ENCODE measurements at places on chromosomes 1 and 21. TPM values are rescaled to one million over a fixed set of nuclear protein-coding genes. Genes with fewer than 3 reads are reported as not detected.
A peak's percentile ranks its signal among the peaks of the same experiment; 100 is the strongest.

- DNase-seq = no peak
Observed at GRCh38 chr21:43961382-43961909, 50.7 kb upstream of the TRAPPC10 start.

DNA sequence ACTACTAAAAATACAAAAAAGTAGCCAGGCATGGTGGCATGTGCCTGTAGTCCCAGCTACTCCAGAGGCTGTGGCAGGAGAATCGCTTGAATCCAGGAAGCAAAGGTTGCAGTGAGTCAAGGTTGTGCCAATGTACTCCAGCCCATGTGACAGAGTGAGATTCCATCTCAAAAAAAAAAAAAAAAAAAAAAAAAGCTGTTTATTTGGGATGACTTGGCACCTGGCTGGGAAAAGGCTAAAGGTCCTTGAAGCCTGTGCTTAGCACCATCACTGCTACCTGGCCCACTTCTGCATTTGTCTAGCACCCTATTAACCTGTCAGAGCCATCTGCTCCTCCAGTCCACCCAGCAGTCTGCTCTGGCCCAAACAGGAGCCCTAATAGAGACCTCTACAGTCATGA, 25.0 kb downstream of the PRDX6 start:
- DNase-seq = no peak

ATP6V1G3 gene
- total RNA-seq = 12.7 TPM

DNA sequence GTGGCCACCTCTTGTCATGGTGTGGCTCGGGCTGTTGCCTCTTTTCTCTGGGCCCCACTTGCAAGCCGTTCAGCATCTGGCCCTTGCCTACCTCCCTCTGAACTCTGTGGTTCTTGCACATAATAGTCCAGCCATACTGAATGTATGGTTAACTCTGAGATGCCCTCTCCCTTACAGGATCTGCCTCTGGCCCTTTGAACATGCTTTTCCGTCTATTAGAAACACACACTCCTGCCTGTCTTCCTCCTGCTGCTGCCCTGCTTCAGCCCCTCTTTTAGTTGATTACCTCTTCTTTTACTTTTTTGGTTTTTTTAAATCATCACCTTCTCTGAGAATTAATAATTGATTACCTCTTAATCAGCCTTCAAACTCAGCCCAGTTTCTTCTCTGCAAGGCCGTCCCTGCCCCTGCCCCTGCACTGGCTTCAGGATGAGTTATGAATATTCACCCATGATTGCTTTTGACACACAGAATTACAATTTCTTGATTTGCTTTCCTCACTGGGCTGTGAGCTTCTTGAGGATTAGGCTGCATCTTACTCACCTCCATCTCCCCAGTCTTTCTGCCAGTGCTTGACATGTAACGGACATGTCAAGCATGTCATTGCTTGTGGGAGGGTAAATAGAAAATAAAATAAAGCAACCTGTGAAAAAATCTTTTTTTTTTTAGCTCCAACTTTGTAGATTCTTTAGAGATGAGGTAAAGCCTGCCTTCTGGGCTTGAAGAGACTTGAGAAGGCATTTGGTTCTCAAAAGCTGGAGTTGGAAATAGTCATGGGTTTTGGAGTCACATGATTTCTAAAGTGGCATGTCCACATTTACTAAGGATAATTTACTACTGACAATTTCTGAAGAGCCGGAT, 158.3 kb downstream of the PLXNA2 start:
- no peak for DNase-seq

- DNase-seq = no peak
Observed at GRCh38 chr1:151164732-151165280, 896 bp downstream of the LYSMD1 start.

RIMKLA gene
- not detected for total RNA-seq

GRCh38 chr1:35894183-35894582, 11.2 kb downstream of the AGO1 start:
- DNase-seq = peak; percentile 51

AVPR1B gene
- not detected for total RNA-seq

DNA sequence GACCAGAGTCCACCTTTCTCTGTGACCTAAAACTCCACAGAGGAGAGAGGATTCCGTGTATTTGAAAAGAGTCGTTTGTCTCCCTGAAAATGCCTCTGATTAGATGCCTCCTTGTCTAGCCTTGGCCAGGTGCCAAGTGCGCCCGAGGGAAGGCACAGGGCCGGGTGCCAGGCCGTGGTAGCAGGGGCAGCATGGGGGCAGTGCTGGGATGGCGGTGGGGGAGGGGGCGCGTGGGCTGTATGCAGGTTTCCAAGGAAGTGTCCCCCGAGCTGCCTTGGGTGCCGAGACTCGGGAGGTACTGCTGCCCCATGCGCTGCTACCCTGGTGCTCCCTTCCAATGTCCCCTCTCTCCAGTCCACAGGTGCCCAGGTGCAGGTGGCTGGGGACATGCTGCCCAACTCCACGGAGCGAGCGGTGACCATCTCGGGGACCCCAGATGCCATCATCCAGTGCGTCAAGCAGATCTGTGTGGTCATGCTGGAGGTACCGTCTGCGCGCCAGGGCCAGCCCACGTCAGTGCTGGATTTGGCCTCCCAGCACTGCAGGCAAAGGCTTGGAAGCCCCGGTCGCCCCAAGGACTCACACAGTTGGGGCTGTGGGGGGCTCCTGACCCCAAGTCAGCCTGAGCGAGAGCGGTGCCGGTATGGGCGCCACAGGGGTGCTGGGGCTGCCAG, 70.9 kb upstream of the COL6A1 start:
- DNase-seq = no peak

GRCh38 chr1:95668165-95668564, 434.2 kb downstream of the RWDD3 start:
- DNase-seq = no peak
